ENCODE measurements at places on chromosomes 2 and 18.

DNA sequence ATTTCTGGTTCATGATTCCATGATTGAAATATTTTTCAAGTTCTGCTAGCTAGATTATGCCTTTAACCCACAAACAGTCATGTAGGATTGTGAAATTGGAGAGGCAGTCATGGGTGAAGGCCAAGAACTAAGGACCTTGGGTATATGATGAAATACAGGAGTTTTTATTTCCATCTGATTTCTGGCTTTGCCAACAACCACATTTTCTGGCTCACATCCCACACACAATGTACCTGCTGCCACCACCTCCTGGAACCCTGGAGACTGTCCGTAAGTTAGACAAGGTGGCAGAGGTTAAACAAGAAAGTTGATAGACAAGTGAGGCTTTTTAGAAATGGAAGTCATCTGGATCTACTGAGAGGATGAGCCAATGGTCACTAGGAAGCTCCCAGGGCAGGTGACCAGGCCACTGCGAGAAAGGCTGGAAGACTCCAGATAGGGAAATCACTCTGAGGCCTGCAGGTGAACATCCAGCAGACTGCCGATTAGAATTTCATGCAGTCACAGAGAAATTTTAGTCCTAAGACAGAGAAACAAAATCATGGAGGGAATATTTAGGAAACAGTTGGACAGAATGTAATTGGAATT, 402.0 kb downstream of the ALK start:
- DNase-seq = no peak

GRCh38 chr2:187228986-187229385, 219.1 kb downstream of the CALCRL start:
- no peak for DNase-seq

- DNase-seq = no peak
These were observed 26.2 kb downstream of the SH2D6 start for GRCh38 chr2:85444629-85445172.

GRCh38 chr2:10033251-10034006, 9.9 kb upstream of the KLF11 start:
- DNase-seq = no peak

DNA sequence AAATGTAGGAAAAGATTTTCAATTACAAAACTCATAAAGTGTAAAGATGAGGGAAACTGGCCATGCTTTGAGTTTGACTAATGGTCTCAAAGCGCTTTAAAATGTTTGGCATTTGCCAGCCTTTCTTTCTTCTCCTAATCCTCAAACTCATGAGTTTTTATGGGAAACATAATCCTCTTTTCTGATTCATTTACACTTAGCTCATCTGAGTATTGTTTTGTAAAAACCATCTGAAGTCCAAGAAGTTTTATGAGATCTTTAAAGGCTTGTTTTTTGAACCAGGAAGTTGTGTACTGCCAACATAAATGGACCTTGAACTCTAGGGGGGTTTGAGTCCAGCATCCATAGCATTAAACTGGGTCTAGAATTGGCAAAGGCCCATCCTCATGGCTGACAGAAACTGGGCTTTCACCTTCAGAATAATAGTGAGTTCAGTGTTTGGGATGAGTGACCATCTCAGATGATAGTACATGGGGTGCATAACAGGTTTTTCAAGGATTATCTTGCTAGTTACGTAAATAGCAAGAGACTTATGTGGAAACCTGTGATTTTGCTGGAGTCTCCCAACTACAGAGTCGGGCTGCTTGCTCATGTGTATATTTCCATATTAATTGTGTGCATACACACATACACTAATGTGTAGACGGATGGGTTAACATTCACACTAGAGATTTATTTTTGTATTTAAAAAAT, 3.8 kb upstream of the LTBP1 start:
- no peak for DNase-seq

DNA sequence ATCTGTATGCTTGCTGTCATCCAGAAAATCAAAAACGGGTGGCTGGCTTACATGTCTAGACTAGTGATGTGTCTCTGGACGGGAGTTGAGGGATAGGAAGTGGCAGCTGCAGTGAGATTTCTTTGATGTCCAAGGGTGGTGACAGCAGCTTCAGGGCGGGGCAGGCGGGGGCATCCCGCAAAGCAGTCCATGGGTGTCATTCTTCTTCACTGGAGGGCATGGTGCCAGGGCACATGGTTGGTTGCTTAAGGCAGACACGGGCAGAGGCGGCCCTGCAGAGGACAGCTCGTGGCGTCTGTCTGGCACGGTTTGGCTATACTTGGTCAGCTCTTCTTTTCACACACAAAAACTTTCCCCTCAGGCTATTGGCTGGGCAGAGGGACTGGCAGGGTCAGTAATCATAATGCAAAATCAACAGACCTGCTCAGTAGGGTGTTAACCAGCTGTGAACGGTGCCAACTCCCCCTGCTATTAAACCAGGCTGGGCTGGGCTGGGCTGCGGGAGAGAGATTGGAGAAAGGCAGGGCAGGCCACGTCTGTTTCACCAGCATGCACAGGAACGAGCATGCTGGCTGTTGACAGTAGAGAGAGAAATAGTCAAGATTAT, 63.7 kb downstream of the COL4A3 start:
- DNase-seq = no peak

- DNase-seq = no peak
These were observed 206.2 kb downstream of the EXOC6B start for GRCh38 chr2:72619626-72620025.

GRCh38 chr2:128363934-128364361, 45.3 kb upstream of the HS6ST1 start:
- no peak for DNase-seq

DNA sequence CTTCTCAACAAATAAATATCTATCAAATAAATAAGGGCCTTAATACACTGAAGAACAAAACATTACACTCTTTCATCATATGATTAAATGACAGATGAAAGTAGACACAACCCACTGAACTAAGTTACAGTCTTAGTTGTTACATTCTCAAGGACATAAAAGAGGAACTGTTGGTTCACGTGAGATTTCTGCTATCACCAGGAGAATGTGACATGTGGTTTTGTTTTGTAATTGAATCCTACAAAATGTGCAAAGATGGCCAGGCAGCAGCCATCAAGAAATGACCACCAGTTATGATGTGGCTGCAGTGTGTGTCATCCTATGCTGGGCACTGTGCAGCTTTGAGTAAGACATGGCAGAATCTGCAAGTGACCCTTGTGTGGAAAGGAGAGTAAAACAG, 310.6 kb upstream of the PIK3C3 start:
- no peak for DNase-seq

DNA sequence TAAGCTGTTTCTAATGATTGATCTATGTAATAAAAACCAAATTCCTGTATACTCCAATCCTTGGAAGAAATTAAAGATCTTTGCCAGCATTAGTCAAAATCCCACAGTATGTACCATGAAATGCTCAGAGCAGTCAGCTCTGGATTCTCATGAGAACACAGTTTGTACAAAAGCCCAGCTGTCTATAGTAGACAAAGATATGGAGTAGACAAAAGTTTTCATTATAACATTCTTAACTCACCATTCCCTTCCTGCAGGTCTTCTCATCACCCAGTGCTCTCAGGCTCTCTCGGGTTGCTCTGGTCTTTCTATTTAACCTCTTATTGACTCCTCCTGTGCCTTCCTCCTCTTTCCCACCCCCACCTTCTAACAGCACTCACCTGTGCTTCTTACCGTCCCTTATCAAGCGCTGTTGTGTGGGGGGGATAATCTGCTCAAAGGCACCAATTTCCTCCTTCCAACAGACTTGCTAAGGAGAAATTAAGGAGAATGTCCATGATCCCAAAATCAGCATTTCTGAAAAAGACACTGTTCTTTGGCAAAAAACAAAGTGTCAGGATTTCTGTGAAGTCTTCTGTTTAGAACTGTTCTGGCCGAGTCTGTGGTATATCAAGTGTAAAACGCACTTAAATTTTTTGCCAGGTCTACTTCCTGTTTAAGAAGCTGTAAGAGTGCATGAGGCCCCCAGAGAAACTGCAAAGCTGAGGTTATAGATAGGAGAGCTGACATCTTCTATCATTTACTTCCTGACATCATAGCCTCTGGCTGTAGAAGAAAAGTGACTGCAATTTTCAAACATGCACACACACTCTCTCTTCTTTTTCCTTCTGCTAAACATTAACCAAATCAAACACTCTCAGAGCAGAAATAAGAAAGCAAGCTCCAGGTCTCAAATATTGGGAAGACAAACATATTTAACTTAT, 144.1 kb downstream of the EVA1A start:
- DNase-seq = no peak

DNA sequence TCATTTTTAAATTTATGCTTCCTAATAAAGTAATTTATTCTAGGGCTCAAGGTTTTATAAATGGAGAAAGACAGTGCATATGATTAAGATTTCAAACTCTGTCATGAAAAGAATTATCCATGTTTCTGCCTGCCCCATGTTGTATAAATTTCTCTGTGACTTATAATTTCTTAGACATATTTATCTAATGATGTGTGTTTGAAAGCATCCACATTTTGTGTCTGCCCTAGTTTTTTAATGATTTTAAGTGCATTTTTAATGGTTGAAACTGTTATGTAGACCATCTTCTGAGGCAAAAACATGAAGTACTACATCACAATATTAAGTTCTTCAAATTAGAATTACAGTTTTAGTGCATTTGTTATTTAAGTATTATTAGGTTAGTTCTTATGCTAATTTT, 71.2 kb downstream of the PTPRM start:
- DNase-seq = no peak

DNA sequence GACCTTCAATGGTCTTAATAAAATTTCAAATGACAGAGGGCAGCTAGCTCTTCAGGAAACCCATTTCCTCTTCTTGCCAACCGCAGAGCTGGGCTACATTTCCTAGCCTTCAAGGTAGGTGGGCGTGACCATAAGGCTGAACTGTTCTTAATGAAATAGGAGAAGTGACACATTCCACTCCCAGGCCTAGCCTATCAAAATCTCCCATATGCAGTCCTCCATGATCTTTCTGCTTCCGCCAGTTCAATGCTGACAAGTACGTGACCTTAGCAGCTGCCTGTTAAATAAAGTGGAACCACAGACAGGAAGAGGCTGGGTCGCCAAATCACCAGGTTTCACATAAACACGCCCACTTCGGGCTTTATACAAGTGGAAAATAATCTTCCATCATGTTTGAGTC, 13.2 kb downstream of the SERPINE2 start:
- DNase-seq = no peak

DNA sequence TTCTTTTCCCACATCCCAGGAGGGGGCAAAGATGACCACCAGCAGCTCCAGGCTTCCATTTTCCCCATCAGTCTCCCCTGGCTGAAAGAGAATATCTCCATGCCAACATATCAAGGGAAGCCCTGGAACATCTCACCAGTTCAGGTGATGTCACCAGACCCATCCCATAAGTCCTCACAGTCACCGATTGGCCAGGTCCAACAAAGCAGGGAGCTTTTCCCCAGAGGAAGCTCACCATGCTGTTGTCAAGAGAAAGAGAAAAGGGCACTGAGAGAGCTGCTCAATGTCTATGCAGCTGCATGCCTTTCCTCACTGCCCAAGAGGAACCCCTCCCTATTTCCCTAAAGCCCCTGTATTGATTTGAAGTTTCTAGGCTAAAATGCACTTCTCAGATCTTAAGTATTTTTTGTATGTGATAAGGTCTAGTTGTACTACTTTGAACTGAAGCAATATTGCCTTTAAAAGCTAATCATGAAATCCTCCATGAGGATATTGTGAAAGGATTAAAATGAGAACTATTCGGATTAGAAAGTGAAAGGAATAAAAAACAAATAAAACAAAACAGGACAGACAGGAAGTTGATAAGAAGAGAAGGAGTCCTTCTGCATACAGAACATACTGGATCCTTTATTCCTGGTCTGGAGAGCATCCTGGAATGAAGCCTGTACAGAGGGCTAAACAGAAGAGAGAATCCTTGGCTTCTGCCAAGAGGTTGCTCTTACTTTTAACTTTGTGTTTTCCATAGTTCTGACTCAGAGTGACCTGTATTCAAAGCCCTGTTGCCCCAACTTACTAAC, 45.2 kb upstream of the CTIF start:
- no peak for DNase-seq

- DNase-seq = no peak
These were observed 142.9 kb upstream of the NXPH2 start for GRCh38 chr2:138922973-138923563.

GRCh38 chr18:28459587-28459986, 282.7 kb upstream of the CDH2 start:
- DNase-seq = no peak

GRCh38 chr2:226180281-226180884, 619.2 kb downstream of the IRS1 start:
- DNase-seq = no peak

DNA sequence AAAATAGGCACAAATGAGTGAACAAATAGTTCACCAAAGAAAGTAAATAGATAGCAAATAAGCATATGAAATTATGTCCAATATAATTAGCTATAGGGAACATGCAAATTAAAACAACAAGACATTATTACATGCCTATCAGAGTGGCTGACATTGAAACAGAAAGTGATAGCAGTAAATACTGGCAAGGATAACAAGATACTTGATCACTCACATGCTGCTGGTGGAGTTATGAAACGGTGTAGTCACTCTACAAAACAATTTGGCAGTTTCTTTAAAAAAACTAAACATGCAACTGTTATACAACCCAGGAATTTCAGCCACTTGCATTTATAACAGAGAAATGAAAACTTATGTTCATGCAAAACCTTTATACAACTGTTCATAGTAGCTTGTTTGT, 439.2 kb upstream of the ACVR2A start:
- no peak for DNase-seq

DNA sequence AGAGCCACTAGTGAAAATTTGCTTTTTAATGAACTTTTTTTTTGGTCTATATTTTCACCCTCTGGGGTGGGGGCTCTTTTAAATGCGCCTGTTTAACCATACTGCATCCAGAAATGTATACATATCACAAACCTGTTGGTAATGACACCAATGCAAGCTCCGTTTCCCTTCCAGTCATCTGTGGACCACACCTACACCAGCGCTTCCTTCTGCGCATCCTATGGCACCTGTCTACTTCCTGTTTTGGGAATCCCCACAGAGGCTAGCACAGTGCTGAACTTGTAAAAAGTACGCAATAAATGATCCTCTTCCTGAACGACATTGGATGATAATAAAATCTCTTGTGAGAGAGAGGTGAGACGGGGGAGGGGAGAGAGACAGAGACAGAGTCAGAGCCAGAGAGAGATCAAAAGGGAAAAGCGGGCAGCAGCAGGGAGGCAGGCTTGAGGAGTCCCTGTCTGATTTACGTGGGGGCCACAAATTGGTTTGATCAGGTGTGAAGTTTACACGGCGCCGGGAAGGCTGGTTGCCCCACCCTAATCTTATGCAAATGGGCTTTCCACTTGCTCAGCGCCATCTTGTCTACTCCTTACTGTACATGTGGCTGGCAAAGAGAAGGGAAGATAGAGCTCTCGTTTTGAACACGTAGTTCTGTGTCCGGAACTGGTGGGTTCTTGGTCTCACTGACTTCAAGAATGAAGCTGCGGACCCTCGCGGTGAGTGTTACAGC, 38.1 kb upstream of the SLC38A11 start:
- DNase-seq = no peak

- DNase-seq = no peak
These were observed 48.1 kb downstream of the NUP35 start for GRCh38 chr2:183172220-183172887.

- DNase-seq = peak; percentile 85
These were observed 148.1 kb downstream of the EML6 start for GRCh38 chr2:54871457-54872107.
